ENCODE measurements at places on chromosomes 12 and 14.

DNA sequence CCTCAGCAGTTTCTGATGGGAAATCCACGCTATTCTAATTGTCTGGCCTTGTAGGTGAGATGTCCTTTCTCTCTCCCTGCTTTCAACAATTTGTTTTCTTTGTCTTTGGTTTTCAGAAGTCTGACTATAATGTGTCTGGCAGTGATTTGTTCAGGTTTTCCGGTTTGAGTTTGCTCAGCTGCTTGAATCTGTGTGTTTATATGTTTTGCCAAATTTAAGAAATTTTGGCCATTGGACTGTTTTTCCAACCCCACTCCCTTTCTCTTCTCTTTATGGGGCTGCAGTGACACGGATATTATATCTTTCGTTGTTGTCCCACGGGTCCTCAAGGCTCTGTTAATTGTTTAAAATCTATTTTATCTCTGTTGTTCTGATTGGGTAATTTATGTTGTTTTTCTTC, 105.0 kb downstream of the ADGRD1 start:
- no peak for DNase-seq

DNA sequence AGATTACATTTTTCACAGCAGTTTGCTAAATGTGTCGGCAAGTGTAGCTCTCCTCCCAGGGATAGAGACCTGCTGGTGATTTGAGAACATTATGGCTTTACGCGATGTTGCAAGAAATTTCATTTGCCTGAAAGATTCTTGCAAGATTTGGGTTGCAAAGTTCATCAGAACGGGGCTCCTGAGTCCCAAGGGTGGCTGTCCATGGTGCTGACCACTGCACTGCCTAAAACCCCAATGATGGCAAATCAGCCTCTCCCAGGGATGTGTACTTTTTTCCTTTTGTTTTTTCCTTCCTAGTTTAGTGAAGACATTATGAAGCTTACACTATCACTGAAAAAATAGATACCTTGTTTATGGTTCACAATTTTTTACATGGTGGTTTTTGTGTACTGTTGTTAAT, 85.4 kb downstream of the WSCD2 start:
- DNase-seq: peak; percentile 27

GRCh38 chr12:41076114-41076513, 112.0 kb upstream of the PDZRN4 start:
- DNase-seq: no peak

- DNase-seq: no peak
These were observed 15.5 kb downstream of the REM2 start for GRCh38 chr14:22898302-22899090.

GRCh38 chr14:42027271-42027670, 420.6 kb downstream of the LRFN5 start:
- DNase-seq: no peak

DNA sequence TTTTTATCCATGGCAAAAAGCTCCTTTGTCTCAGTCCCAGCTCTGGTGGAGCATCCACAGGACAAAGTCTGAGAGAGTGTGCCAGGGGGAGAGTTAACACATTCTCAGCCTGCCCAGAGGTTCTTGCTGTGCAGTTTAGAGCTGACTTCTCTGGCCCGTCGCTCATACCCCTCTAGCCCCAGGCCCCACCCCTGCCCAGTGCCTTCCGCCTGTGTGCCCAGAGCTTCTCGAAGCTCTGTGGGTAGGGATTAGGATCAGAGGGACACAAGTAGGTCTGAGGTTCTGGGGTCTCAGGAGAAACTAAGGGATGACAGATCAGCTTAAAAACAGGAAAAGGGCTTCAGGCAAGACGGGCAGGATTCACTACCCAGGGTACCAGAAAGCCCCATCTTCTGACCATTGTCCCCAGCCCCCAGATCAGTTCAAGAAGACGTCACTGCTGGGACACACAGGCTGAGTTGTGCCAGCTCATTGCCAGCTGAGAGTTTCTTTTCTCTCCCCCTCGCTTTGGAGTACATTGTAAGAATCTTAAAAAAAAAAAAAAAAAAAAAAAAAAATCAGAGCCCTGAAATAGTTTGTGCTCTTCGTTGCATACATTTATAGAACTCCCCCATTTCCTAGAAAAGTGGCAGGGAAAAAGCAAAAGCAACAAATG, 127.0 kb downstream of the GCH1 start:
- DNase-seq: no peak

DNA sequence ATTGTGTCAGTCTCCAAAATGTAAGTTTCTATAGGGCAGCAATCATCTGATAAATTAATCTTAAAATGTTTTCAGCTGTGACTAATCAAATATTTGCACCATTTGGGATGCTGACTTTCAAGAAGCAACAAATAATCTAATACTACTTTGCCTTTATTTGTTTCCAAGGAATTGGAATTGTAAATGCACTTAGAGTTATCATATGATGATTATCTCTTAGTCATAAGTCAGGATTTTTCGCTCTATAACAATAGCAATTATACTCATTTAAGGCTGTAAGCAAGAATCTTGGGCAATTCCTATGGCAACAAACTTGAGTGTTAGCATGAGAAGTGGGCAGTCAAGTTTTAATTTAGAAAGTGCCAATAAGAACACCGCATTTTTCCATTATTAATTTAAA, 13.0 kb upstream of the BAZ1A start:
- DNase-seq: no peak

DNA sequence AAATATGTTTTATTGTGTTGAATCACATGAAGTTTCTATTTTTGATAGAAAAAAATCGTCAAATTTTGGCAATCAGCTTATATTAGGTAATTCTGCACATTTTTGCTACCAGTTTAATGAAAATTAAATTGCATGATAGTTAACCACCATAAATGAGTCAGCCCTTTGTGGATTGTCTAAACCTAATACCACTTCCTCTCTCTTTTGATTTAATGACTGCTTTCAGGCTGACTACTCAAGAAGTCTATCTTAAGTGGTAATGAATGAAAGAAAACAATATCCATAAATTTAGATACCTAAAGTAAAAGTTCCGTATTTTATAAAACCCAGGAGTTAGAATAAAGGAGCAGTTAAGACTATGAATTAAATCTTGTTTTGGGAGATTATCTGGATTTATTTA, 450.5 kb downstream of the TMEM117 start:
- no peak for DNase-seq

DNA sequence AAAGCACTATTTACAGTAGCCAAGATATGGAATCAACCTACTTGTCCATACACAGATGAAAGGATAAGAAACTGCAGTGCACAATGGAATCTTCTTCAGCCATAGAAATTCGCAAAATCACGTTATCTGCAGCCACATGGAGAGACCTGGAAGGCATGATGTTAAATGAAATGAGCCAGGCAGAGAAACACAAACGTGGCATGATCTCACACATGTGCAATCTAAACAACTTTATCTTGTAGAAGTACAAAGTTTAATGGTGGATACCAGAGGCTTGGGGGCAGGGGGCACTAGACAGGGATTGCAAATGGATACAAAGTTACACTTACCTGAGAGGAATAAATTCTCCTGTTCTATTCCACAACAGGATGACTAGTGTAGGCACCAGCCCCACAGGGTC, 24.1 kb downstream of the ASCL4 start:
- no peak for DNase-seq

DNA sequence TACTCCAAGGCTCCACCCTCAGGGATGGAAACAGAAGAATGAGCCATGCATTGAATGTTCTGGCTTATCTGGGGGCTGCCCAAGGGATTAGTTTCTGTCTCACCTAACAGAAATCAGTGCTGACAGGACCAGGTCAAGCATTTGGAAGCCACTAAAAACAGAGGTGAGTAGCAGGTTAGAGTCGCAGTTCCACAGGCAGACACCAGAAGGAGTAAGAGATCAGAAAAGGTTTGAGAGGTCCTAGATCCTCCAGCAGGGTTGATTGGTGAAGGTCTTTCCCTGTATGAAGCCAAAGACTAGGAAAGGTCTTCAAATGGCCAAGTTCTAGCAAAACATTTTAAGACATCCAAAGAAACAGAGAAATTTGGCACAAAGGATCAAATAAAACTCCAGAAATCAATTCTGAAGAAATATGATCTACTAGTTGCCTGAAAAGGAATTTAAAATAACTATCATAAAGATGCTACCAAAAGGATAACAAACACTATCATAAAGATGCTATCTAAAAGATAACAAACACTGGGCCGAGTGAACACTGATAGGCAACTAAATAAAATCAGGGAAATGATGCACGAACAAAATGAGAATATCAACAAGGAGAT, 19.5 kb upstream of the TTC9 start:
- peak; percentile 52 for DNase-seq

DNA sequence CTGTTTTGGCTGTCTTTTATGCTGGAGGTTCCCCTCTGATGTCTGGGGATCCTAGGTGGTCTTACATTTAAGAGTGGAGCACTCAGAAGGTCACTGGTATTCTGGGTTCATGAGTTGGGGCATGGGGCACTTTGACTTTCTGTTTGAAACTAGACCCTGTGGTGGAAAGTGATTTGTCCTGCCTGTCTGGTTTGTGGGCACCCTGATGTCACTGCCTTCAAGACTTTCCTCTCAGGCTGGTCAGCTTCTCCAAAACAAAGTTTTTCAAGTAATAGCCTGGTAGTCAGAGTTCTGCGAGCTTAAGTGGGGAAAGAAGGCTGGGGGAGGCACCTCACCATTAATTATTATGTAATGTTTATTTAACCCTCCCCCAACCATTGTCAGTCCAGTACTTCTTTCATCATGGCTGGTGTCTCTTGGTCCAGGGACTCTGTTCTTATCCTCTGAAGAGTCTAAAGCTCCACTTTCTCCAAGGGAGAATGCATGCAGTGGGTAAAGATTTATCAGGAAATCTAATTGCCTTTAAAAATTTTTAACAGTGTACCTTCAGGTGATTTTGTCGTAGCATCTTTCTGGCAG, 35.3 kb downstream of the ZC3H14 start:
- no peak for DNase-seq

- no peak for DNase-seq
These were observed 6.4 kb downstream of the GAS2L3 start for GRCh38 chr12:100579844-100580243.

DNA sequence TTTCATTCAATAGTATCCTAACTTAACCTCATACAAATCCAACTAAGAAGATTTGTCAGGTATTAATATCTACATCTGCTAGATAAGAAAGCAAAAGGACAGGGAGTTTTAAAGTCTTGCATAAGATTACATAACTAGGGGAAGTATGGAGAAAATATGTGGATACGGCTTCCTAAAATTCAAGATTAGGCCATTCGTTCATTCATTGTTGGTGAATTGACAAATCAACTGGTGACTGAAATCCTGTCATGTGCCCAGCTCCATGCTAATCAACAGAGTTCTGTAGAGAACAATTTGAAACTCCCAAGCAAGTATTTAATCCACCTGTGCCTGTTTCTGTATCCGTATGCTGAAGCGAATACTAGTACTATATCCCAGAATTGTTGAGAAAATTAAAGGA, 260.9 kb upstream of the USP15 start:
- no peak for DNase-seq

DNA sequence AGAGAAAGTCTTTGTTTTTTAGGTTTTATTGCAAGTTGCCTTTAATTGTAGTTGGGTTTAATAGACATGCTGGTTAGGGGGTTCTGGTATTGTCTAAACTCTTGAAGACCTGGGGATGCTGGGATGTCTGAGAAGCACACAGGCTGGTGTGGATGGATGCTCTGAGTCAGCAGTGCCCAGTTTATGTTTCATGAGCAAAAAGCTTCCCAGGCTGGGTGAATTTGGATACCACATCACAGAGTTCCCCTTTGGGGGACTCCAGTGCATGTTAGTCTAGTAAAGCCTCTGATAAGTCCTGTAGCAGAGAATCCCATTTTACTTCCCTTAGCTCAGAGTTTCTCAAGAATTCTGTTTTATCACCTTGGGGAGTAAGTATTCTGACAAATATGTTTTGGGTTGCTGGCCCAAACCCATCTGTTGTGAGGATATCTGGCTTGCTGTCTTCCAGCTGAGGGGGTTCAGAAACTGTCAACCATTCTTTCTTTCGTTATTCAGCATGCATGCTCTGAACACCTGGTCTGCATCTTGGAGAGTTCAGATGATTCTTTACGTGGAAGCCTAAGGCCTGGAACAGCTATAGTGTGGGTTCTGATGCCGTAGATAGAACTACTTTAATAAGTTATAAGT, 509.1 kb downstream of the VRK1 start:
- peak; percentile 37 for DNase-seq

- DNase-seq: no peak
These were observed 61.8 kb downstream of the PIK3C2G start for GRCh38 chr12:18323159-18323558.

- DNase-seq: no peak
These were observed 3.4 kb downstream of the PPTC7 start for GRCh38 chr12:110579535-110580253.

DNA sequence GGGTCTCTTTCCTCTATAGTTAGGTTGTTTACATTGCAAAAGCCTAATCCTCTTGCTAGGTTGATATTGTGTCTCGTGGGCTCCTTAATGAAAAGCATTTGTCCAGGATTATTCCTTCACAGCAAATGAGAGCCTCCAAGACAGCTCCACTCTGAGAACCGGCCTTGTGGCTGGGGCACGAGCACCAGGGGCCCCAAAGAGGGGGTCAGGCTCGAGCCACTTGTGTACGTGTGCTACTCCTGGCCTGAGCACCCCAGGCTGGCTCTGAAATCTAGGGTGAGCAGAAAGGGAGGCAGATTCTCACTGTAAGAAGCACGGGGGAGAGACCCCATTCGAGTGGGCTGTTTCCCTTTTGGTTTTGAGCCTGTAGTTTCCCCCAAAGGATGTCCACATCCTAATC, 45.0 kb upstream of the FZD10 start:
- DNase-seq: no peak

- DNase-seq: no peak
These were observed 10.3 kb upstream of the TRHDE start for GRCh38 chr12:72261885-72262284.

DNA sequence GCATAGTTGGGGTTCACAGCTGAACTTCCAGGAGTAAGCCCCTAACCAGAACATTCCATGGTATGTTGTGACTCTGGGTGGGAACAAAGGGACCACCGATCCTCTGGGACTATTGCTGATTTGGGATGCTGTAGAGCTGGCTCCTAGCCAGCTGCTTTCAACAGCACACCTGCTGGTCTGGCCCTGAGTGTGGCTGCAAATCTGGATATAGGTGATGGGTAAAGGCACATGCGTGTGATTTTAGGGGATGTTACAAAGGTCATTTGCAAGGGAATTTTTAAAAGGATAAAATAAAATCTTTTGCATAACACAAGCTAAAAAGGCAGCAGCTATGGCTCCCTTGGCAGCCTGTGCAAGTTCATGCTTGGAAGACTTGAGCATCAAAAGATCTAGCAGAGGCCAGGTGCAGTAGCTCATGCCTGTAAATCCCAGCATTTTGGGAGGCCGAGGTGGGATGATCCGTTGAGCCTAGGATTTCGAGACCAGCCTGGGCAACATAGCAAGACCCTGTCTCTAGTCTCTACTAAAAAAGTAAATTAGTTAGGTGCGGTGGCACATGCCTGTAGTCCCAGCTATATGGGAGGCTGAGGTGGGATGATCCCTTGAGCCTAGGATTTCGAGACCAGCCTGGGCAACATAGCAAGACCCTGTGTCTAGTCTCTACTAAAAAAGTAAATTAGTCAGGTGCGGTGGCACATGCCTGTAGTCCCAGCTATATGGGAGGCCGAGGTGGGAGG, 1.6 kb downstream of the ALDH2 start:
- no peak for DNase-seq

- DNase-seq: no peak
These were observed 156.6 kb downstream of the TGFB3 start for GRCh38 chr14:75825147-75825592.

- no peak for DNase-seq
These were observed 36.2 kb upstream of the SOCS2 start for GRCh38 chr12:93536111-93536765.
